ENCODE measurements at places on chromosomes 7 and 10.

GRCh38 chr10:92734301-92734700, 44.5 kb downstream of the HHEX start:
- no peak for DNase-seq

GRCh38 chr7:99393355-99394187, 14.8 kb downstream of the PDAP1 start:
- DNase-seq: no peak

DNA sequence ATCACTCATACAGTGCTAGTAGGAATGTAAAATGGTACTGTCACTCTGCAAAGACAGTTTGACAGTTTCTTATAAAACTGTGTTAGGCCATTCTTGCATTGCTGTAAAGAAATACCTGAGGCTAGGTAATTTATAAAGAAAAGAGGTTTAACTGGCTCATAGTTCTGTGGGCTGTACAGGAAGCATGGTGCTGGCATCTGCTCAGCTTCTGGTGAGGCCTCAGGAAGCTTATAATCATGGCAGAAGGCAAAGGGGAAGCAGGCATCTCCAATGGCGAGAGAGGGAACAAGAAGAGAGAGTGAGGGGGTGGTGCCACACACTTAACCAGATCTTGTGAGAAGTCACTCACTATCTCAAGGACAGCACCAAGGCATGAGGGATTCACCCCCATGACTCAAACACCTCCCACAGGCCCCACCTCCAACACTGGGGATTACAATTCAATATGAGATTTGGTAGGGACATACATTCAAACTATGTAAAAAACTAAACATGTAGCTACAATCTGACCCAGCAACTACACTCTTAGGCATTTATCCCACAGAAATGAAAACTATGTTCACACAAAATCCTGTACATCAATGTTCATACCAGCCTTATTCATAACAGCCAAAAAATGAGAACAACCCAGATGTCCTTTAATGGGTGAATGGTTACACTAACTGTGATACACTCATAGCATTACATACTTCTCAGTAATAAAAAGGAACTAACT, 5.0 kb downstream of the ALDH18A1 start:
- DNase-seq: peak; percentile 36

- DNase-seq: peak; percentile 68
Observed at GRCh38 chr10:61937631-61938351, 36.3 kb downstream of the ARID5B start.

- DNase-seq: peak; percentile 93
Observed at GRCh38 chr10:31101123-31101522, 69.5 kb upstream of the ZNF438 start.

GRCh38 chr10:21637795-21638194, 103.8 kb downstream of the MLLT10 start:
- no peak for DNase-seq

DNA sequence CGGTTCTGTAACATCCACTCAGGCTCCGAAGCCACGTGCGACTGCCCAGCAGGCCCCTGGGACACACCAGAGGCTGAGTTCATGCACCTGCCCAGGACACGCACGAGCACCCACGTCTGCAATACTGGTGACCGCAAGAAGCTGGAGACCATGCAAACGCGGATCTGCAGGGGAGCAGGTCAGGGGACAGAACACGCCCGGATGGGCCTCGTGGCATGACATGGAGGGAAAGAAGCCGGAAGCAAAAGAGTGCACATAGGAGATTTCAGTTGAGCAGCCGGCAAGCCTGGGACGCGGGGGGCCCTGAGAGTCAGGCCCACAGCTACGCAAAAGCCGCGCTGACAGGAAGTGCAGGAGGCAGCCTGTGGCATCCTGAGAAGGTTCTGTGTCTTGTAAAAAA, 73.7 kb downstream of the FOXL3 start:
- DNase-seq: no peak

- no peak for DNase-seq
Observed at GRCh38 chr10:100372415-100373297, 25.6 kb downstream of the SCD start.

DNA sequence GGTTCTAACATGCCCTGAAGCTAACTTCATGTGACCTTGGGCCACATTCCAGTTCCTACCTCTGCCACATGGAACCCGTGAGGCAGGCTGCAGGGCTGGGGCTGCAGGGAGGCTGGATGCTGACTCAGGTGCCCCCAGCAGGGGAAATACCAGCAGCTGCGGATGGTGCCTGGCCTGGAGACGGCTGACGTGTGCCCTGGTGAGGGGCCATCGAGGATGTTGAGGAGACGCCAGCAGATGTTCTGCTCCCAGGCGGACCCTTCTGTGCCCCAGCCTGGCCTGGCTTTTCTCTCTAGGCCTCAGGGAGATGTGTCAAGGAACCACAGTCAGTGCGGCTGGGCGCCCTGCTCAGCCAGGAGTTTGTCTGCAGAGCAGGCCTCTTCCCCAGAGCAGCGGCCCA, 8.8 kb downstream of the BAG3 start:
- DNase-seq: no peak

GRCh38 chr10:43386549-43386948, 15.1 kb downstream of the FXYD4 start:
- no peak for DNase-seq

GRCh38 chr7:29345590-29345989, 151.0 kb downstream of the CHN2 start:
- no peak for DNase-seq

Measured in IMR-90 (cell line).